Panc1 (cell line): ENCODE measurements at places on chromosomes 3 and 15.

DNA sequence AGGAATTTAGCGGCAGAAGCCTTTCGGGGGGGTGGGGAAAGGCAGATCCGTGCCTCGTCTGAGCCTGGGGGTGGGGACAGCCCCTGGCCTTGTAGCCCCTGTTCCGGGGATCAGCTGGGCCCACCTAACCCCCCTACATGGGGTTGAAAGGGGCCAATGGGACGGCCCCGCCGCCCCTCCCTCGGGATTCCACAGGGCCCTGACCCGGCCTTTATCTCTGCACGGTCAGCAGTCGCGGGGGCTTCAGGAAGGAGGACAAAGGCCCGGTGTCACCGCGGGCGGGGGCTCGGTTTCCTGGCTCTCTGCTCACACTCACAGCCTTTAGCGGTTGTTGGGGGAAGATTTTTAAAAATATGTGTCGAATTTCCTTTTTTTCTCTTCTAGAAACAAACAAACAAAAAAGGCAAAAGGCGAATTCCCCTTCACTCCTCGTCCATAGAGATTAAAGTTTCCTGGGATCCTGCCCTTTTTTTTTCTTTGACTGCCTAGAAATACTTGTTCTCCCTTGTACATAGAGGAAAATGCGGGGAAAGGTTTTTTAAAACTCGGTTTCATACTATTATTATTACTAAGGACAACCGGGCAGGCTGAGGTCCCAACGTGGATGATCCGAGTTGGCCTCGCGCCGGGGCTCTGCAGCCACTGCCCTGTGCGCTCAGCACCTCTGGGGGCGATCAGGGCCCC lies 7.9 kb downstream of the FOXL2 start:
- DNase-seq: no peak

GRCh38 chr3:195240939-195241338 lies 30.0 kb downstream of the XXYLT1 start:
- no peak for DNase-seq

DNA sequence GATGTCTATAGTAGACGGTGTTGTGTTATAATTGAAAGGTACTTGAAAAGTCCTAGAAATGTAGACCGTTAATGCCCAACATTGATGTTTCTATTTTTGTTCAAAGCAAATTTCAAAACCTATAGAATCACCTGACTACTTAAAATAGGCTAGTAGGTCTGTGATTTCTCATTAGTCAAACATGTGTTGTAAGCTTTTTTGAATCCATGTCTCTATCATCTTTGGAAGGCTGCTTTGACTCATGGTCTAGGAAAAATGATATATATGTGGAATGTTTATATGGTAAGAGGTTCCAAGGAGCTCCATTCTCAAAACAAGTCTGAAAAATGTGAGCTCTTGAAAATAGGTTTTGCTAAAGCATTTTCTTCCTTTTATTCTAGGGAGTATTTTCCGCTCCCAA lies 375.3 kb downstream of the LPP start:
- no peak for DNase-seq

- DNase-seq: no peak
Observed at GRCh38 chr3:39232859-39233258, 40.5 kb upstream of the XIRP1 start.

DNA sequence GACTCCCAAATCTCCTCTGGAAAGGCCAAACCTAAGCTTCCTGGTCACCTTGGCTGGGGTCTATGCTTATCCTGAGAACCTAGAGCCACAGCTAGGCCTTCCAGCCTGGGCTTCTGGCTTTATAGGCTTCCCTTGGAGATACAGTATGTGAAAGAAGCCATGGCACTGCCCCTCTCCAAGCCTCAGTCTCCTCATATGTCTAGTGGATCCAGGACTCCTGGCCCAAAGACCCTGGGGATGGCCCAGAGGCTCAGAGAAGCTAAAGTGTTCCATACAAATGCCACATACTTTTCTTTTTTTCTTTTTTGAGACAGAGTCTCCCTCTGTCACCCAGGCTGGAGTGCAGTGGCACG lies 8.6 kb downstream of the ACAA1 start:
- no peak for DNase-seq
